Daoy (cell line): ENCODE measurements at places on chromosomes 7 and 10. TPM values are rescaled to one million over a fixed set of nuclear protein-coding genes. Genes with fewer than 3 reads are reported as not detected.

- DNase-seq = peak; percentile 36
Measured at GRCh38 chr7:28054531-28055160, 125.9 kb downstream of the JAZF1 start.

ATOH7 gene
- total RNA-seq = not detected in 2 replicates

DNA sequence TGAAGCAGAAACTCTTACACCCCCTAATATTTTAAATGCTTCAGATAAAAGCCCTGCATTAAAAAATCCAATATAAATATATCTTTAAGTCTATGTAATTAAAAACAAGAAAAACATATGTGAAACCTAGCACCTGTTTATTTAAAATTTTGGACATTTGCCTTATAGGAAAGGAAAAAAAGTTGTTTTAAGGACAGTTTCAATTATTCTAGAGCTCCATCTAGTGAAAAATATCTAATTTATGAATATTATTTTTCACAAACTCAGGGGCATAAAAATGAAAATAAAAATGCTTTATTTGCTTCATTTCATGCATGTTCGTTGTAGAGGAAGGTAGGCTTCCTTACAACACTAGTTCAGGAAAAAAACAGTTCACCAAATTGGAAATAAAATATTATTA lies 26.1 kb downstream of the ENKUR start:
- no peak for DNase-seq

DNA sequence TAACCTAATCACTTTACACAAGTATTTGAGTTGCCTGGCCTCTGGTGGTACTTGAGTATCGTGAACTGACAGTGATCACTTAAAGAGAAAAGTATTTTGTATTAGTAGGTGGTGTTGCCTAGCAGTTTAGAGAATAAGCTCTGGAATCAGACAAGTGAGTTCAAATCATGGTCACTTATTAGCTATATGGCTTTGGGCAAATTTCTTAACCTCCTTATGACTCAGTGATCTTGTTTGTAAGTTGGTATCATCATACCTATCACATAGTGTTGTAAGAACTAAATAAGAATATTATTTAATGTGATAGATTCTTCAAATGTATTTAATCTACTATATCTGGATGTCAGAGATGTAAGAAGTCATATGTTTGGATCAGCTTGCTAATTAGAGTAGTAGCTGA lies 163.8 kb downstream of the RNF133 start:
- no peak for DNase-seq

GPR15LG gene
- not detected in 2 replicates for total RNA-seq

GRCh38 chr10:33146189-33147012 lies 188.1 kb downstream of the NRP1 start:
- no peak for DNase-seq

CPN1 gene
- total RNA-seq = not detected in 2 replicates

- DNase-seq = no peak
Measured at GRCh38 chr10:47449979-47450378, 33.9 kb downstream of the ANXA8 start.

- no peak for DNase-seq
Measured at GRCh38 chr10:111479966-111480365, 403.1 kb downstream of the ADRA2A start.

DNA sequence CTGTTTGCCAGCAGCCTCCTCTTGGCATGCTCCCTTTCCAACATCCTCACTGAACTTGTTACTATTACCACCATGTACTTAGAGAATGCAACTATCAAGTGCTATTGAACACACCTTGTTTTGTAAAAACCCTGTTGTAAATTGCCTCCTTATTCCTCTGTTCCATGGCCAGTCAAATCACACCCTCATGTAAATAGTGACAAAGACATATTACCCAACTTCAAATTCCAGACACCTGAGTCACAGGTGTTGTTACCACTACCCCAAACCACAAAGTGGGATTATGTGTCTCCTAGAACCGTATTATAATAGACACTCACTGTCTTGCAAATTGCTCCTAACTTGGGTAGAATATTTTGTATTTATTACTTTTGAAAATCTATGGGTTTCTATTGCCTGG lies 263.2 kb upstream of the C7orf33 start:
- peak; percentile 92 for DNase-seq

DNA sequence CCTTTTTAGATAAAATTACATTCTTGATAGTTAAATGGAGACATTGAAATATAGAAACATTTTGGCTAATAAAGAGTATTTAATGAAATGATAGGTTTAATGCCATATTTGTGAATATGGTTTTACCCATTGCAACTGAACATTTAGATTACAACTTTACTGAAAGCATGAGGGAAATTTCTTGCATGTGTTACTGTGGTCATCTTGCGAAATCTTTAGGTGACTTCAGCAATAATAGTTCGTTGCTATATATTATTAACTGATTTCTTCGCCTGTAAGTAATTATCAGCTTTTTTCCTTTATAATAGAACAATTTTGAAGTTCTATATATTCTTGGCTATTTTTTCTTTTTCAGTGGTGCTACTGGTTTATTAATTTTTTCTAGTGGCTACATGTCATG lies 83.2 kb downstream of the MLLT10 start:
- no peak for DNase-seq

- peak; percentile 70 for DNase-seq
Measured at GRCh38 chr10:50740293-50740648, 535 bp downstream of the ASAH2B start.

DNA sequence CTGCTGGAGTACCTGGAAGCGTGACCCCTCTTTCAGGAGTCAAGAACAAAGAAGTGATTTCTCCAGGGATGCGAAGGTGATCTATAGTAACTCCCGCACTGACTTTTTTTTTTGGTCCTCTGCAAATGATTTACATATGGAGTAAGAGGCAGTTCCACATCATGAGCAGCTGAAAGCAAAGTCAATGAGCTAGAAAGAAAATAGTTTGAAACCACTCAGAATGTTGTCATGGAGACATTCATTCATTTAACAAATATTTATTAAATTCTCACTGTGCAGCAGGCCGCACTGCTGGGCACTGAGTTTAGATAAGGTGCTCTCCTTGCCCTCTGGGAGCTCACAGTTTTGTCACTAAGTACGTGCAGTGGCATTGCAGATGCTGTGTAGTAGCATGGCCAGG lies 206.7 kb downstream of the CAMK1D start:
- DNase-seq = no peak
